Osteoblast (primary cell): ENCODE measurements at places on chromosomes 6 and 20.

- DNase-seq = no peak
Observed at GRCh38 chr6:136420853-136421252, 129.4 kb downstream of the MAP7 start.

GRCh38 chr6:33075208-33075567 lies 602 bp upstream of the HLA-DPB1 start:
- no peak for DNase-seq

DNA sequence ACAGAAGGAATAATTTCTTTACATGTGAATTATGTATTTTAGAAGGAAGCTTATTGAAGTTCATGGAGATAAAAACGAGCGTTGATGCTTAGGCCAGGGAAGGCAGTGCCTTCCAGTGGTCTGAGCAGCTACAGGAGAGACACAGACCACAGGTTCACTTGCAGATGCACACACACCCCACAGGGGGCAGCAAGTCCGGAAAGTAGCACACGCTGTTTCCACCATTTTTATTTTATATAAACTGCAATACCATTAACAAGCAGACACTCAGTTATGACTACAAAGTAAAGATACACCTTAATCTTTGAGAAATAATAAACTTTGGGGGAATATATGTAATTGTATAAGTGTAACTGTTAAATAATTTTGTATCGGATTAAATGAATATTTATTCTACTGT lies 13.5 kb upstream of the DACT2 start:
- no peak for DNase-seq

DNA sequence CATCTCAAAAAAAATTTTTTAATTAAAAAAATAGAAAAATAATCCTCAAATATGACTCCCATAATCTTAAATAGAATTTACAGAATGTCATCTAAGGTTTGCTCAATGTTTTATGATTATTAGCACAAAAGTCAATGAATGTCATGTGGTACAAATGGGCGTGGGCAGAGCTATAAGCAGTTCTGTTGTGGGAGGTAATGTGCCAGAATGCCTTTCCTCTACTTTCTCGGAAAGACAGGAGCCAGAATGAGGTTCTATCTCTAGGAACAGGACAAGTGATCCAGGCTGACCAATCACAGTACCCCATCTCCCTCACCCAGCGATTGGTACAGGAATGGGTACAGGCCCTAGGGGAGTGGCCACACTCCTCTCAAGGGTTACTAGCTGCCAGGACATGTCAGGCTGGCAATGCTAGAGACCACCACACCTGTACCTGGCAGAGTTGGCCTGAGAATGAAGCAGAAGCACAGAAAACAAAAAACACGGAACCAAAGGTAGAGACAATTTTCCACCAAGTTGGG lies 15.1 kb downstream of the RALGAPA2 start:
- DNase-seq = no peak

DNA sequence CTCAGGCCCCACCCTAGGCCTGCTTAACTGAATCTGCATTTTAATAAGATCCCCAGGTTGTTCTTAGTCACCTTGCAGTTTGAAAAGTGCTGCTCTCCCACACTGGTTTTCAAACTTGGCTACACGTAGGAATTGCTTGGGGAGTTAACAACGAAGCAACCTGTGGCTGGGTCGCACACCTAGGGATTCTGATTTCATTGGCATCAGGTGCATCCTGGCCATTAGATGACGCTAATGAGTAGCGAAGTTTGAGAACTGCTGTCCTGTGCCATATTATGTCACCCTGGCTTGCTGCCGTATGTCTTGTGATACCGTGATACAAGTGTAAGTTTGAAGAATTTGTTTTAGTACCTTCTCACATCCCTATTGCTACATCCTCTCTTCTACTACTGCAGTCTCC lies 28.2 kb upstream of the FUCA2 start:
- no peak for DNase-seq

DNA sequence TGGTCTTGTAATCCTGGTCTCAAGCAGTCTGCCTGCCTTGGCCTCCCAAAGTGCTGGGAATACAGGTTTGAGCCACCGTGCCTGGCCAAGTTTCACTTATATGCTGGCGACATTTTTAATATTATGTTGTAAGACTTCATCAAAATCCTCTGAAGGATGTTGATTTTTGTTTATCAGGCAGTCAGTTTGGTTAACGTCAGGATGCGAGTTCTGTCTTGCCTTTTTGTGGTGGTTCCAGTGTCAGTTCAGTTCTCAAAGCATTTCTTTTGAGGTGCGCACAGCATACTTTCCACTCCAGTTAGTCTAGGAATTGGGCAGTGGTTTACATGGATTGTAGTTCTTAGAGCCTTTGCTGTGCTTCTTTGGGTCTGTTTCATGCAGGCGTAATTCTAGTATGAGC lies 24.9 kb downstream of the SCAF8 start:
- DNase-seq = no peak

DNA sequence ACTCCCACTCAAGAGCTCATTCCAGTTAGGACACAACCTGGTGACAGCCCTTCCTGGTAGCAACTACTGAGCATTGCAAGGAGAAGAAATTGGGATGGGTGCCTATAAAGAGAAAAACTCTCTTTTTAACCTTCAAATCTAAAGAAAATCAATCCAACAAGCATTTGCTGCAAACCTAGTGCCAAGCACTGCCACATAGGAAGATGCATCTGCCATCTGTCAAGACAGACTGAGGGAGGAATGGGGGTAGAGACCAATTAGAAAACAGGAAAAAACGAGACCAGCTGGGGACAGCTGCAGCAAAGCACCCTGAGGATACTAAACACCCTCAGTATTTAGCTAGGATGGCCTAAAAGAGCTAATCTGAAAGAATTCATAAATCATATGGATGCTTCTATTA lies 27.9 kb downstream of the HLA-DMB start:
- DNase-seq = no peak

GRCh38 chr6:111846066-111846465 lies 27.2 kb downstream of the FYN start:
- no peak for DNase-seq

DNA sequence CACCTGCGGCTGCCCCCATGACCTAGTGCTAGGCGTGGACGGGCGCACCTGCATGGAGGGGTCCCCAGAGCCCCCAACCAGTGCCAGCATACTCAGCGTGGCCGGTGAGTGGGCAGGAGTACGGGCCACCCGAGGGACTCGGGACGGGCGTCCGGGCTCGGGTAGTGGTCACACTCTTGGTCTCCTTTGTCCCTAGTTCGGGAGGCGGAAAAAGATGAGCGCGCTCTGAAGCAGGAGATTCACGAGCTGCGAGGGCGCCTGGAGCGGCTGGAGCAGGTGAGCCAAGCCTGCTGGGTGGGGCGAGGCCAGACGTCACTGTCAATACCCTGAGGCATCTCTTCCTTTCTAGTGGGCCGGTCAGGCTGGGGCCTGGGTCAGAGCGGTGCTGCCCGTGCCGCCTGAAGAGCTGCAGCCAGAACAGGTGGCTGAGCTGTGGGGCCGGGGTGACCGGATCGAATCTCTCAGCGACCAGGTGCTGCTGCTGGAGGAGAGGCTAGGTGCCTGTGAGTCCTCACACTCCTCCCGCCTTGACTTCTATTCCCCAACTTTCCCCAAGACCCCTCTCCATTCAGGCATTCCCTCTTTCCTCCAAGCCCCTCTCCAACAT lies 2.9 kb downstream of the EGFL8 start:
- DNase-seq = peak; percentile 58

- DNase-seq = peak; percentile 90
Observed at GRCh38 chr6:3803627-3804468, 45.3 kb upstream of the FAM50B start.

DNA sequence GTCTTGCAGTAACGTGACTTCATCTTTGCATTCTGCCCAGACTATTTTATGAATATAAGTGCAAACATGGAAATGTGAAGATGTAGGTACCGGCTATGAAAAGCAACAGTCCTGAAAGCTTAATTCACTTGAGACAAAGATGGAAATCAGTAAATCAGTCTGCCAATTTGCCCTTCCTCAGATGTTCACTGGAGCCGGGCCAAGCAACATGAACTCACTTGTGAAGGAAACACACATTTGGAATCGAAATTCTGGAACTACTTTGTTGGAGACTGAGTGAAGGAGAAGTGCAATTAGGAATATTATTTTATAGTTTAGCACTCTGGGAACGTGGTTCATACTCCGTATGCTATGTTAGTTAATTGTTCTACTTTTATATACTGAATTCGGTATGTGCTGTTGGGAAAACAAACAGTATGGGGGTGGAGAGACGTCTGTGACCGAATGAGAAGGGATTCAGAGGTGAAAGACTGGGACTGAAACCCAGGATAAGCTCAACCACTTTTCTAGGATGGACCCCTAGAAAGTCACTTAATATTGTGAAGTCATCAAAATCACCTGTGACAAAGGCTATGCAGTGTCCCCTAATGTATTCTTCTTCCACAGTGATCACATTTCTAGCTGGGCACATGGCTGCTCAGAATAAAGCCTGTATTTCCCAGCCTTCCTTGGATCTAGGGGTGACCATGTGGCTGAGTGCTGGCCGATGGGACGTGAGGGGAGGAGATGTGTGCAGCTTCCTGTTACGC lies 95.5 kb downstream of the PREX1 start:
- no peak for DNase-seq

- no peak for DNase-seq
Observed at GRCh38 chr6:101926149-101926925, 532.8 kb downstream of the GRIK2 start.

GRCh38 chr6:32625137-32625536 lies 12.1 kb upstream of the HLA-DQA1 start:
- DNase-seq = no peak

DNA sequence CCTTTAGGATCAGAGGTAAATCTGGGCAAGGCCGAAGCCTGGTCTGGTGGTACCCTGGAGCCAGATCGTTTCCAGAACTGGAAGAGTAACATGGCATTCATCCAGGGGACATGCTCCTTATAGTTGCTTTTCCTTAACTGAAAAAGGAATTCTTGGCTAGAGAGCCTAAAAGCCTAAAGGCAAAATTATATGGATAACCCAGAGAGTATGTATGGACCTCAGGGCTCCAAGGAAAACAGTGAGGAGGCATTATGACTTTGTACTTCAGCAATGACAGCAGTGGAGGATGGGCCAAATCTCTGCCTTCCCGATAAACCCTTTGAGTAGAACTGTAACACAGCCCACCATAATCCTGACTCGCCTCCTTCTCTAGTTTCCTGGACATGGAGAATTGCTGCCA lies 29.3 kb downstream of the ARHGAP18 start:
- peak; percentile 42 for DNase-seq

DNA sequence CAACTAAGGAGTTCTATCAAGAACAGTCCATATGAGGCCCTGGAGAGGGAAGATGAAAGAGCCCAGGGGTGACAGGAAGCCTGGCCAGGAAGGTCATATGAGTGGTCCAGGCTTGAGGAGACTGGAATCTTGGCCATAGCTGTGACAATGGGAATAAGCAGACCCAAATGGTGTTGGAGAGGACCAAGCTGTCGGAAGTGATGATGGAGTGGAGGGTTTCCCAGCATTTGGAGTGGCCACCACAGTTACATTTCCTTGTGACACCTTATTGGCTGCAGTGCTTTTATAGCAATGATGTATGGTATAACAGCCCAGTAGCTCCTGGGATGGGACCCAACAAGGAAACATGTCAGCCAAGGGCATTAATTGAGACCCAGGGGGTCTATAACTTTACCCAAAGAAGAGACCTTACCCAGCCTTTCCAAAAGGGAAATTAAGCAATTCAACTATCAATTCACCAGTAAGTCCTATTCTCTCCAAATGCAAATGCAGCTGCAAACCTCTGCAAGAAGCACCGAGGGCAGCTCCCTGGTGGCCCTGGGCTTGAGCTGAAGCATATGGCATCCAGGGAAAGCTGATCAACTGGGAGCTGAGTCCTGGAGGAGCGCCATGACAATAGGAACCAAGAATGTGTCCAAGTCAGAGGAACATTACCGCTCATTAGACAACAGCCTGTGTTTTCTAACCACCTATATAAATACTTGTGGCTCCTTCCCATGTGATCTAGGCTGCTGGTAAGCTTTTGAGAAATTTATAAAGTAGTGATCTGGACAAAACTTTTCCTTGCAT lies 219.4 kb downstream of the SOD2 start:
- no peak for DNase-seq

GRCh38 chr6:40344566-40345167 lies 242.5 kb downstream of the LRFN2 start:
- DNase-seq = peak; percentile 15

GRCh38 chr20:37276494-37277252 lies 12.8 kb upstream of the MANBAL start:
- peak; percentile 90 for DNase-seq

DNA sequence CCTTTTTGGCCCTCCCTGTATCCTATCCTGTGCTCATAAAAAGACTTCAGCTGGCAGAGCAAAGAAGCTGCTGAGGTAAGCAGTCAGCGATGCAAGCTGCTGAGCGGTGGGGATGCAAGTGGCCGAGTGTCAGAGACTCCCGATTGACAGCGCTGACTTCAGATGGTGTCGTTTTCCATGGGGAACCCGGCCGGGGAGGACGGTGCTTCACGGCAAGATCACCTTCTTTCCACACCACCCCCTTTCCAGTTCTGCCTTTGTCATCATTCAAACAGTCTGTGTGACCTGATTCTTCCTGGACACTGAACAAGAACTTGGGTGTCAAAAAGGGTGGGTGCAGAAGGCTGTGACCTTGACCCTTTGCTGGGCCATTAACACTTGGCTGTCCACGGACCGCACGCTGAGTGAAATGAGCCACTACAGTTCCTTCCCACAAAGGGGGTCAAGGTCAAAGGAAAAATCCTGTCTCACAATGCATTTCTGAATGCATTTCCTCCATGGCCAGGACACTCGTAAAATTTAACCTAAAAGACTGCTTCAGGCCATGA lies 52.9 kb upstream of the UNC93A start:
- DNase-seq = peak; percentile 68

DNA sequence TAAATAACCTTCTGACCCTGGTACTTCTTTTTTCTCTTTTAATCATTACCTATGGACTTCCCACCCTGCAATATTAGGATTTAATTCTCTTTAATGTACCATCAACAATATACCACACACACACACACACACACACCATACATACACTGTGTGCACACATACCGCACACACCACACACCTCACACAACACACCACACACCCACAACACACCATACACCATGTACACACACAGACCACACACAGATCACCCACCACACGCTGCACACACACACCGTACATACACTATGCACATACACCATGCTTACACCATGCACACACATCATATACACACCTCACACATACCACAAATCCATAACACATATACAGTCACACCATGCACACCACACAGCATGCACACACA lies 57.4 kb upstream of the MAP3K4 start:
- DNase-seq = no peak

- no peak for DNase-seq
Observed at GRCh38 chr20:56249244-56249955, 868 bp downstream of the MC3R start.

DNA sequence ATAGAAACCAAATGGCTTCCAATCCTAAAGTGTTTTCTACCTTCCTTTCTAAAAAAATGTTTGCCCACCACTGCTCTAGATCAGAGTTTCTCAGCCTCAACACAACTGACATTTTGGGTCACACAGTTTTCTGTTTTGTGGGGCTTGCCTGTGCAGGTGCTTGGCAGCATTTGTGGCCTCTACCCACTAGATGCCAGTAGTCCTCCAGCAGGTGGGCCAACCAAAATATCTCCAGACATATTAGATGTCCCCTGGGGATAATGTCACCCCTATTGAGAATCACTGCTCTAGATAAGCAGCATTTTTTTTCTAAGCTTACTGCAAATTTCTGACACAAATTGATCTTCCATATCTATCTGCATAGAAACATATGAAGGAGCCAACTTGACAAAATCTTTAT lies 26.3 kb upstream of the EPM2A start:
- no peak for DNase-seq
